Activated T-helper 1 cell treated with anti-CD3 and anti-CD28 coated beads, Interleukin-2, amount 50 U/mL, for 16 hours (primary cell): ENCODE measurements at places on chromosomes 2 and 18.
A peak's percentile ranks its signal among the peaks of the same experiment; 100 is the strongest.

- no peak for DNase-seq
Observed at GRCh38 chr2:196286821-196287220, 115.4 kb upstream of the STK17B start.

DNA sequence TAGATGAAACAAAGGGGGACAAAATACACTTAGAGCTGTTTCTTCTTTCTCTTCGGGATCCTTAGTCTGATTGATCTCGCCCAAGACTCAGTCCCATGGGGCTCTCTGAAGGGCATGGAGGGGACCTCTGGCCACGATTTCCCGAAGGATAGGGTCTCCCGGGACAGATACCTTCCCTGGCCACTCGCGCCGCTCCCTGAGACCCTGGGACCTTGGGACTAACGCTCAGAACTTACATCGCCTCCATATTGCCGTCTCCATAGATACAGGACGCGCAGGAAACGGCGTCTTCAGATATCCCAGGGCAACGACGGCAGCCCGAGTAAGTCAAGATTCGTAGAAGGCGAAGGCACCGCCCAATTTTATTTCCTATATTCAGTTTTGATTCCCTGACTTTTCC, at the start of gene CFAP65:
CFAP65 (minus strand) TSS at position 265 of the 400 bp plus-strand sequence. CDS start 2,468 bp downstream, outside the sequence.
- no peak for DNase-seq

DNA sequence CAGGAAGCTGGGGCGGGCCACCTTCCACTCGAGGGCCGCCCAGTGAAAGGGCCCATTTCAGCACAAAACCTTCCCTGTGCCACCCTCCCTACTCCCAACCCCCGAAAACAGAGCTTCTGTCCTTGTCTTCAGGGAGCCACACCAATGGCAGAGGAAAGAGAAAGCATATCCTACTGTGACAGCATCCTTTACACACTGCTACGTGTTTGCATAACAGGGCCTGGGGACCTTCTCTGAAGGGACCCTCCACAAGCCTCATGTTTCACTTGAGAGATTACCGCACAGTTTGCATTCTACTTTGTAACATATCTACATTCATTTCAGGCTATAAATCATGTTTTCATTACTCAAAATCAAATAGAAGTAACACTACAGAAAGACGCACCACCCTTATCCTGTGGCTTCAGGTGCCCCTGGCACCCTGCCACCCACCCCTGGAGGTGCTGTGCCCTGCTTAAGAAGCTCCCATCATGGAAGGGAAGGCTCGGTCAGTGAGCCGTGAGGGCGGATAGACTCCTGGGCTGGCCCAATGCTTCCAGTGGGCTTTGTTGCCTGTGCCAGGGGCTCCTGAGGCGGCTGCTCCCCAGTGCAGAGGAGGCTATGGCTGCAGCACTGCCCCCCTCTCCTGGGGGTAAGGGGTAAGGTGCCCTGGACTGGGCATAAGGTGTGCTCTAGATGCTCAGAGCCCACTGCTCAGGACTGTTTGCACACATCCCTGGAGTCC, 52.0 kb downstream of the EIPR1 start:
- DNase-seq = no peak

DNA sequence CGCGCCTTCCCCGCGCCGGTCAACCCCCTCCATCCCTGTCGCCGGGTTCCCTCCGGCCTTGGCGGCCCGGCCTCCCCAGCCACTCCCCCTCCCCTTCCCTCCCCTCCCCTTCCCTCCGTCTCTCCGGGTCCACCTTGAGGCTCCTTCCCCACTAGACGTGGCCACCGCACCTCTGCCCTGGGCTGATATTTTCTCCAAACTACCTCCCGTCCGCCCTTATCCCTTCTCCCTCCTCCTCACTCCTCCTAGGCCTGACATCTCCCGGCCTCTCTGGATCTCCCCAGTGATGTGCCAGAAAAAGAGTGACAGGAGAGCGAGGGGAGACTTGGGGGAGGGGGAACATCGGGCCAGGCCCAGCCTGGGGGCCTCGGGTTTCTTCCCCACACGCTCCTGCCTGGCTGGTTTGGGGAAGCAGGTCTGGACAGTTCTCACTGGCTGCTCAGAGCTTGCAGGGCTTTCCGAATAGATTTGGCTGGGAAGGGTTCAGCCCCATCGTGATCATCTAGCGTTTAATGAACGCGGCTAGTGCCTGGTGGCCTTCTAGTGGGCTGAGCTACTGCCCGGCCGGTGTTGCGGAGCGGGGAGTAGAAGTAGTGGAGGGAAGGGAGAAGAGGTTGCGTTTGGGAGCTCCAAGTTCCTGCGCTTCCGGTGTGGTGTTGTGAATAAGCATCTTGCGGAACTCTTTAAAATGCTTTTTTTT, 641 bp downstream of the MAPRE3 start:
- DNase-seq = no peak

- DNase-seq = no peak
Observed at GRCh38 chr18:67518566-67518965, 2.0 kb upstream of the DSEL start.

- no peak for DNase-seq
Observed at GRCh38 chr2:241863536-241863954, 4.9 kb upstream of the PDCD1 start.

GRCh38 chr2:156300337-156300736, 32.2 kb downstream of the NR4A2 start:
- DNase-seq = no peak

DNA sequence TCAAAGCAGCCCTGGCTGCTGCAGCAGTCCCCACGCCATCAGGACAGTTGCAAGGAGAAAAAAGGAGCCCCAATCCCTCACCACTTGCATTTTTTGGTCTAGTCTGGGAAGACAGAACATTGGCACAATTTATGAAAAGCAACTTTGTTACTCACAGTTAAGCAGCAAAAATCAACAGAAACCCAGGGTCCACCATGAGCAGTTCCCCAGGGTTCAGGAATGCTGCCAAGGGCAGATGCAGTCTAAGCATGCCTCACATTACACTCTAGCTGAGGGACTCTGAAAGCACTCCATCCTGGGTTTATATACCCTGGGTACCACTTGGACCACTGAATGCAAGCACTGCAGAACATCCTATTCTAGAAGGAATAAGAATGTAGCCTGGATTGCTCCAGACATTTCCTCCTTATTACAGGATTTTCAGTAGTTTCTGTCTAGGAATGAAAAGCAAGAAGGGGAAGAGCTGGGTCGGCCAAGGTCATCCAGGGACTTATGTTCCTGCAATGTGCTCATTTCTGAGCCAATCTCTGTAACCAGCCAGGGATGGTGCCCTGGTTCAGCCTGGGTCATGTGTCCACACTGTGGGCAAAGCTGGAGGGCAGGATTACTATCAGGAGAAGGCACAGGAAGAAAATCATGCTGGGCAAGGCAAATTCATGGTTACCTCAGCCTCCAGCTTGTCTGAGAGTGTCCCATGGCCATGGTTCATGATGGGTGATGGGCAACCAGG, 19.5 kb upstream of the TMEM163 start:
- no peak for DNase-seq

GRCh38 chr18:3448838-3449511, 997 bp upstream of the TGIF1 start:
- DNase-seq = peak; percentile 42

GRCh38 chr2:121094101-121094500, 190.9 kb downstream of the TFCP2L1 start:
- DNase-seq = no peak

GRCh38 chr2:141496810-141497209, 634.0 kb downstream of the LRP1B start:
- DNase-seq = no peak

DNA sequence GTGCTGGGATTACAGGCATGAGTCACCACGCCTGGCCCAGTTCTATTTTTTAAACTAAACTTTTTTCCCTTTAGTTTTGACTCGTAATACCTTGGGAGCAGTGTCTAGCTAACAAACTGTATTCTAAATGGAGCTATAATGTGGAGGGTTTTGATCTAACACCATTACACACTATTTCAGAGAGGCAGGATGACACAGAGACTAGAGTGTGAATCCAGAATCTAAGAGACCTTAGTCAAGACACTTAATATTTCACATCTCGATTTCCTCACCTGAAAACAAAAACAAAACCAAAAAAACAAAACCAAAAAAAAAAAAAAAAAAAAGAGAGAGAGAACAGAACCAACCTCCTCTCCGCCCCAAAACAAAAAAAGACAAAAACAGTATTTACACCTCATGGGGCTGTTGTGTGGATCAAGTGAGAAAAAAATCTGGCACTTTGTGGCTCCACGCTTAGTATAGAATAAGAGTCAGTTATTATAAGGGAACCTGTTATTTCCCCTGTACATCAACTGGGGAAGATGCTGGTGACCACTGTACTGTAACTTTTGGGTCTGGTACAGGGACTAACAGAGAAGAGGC, 31.3 kb downstream of the DARS1 start:
- no peak for DNase-seq

DNA sequence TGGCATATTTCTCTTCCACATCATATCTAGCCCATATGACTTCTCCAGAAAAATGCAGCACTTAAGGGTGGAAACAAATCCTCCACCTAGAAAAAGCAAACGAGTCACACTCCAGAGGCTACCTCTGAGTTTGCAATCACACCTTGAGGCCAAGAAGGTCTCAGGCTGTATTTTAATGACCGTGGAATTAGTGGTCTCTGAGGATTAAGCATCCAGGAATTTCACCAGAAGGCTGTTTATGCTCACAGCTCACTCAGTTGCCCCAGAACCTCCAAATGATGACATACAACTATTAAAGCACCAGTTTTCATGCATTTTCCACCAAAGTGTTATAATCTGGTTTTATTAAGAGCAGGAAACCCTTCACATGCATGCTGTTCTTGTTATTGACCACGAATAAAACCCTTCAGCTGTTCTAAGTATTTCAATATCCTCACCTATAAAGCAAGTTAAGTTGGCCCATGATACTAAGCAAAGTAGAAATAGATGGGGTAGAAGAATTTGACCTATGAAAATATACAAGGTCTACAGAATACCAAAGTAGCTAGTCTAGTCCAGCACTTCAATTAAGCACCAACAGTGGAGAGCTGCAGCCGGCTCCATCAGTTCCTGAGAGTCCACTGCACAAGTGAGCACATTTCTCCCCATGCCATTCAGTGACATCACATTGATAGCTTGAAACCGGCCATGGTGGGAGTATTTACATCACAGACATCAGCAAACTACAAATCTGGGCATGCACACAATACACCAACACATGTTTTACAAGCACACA, 39.5 kb upstream of the SLC14A1 start:
- DNase-seq = no peak

GRCh38 chr18:64032312-64032711, 62.4 kb downstream of the SERPINB8 start:
- no peak for DNase-seq

GRCh38 chr2:55961318-55961911, 37.8 kb upstream of the EFEMP1 start:
- no peak for DNase-seq

GRCh38 chr2:3105814-3106569, 271.6 kb downstream of the EIPR1 start:
- no peak for DNase-seq

- DNase-seq = no peak
Observed at GRCh38 chr2:37684809-37685208, 13.4 kb upstream of the CDC42EP3 start.

DNA sequence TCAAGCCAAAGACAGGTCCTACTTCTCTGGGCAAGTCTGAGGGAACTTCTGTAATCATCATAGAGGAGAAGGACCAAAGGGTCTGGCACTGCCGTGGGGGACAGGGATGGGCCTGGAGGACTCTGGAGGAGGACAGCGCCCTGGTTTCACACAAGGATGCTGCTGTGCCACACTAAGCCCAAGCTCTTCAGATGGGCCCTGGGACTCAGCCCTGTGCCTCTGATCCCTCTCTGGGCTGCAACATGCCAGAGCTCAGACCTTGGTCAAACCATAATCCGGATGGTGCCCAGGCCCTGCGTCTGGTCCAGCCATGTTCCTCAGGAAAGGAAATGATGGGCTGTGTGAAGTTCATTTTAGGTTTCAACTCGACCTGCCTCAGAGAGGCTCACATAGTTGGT, 222.0 kb upstream of the COPS8 start:
- DNase-seq = no peak

- no peak for DNase-seq
Observed at GRCh38 chr18:64851726-64852125, 702.8 kb upstream of the LINC00305 start.

DNA sequence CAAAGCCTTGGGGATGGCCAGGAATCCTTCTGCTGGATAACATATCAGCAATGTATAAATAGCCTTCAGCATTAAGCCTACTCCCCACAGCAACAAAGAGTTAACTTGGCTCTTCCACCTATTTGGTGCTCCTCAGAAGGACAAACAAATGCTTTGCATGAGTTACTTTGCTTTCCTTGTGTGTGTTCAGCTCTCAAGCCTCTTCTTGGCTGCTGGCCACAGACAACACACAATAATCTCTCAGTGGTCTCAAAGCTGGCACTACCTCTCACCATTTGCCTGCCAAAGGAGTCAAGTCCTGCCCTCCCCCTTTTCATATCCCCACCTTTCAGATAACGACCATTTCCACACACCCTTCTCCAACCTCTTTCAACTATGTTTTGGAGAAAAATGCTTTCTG, 17.5 kb downstream of the FTCDNL1 start:
- DNase-seq = no peak

DNA sequence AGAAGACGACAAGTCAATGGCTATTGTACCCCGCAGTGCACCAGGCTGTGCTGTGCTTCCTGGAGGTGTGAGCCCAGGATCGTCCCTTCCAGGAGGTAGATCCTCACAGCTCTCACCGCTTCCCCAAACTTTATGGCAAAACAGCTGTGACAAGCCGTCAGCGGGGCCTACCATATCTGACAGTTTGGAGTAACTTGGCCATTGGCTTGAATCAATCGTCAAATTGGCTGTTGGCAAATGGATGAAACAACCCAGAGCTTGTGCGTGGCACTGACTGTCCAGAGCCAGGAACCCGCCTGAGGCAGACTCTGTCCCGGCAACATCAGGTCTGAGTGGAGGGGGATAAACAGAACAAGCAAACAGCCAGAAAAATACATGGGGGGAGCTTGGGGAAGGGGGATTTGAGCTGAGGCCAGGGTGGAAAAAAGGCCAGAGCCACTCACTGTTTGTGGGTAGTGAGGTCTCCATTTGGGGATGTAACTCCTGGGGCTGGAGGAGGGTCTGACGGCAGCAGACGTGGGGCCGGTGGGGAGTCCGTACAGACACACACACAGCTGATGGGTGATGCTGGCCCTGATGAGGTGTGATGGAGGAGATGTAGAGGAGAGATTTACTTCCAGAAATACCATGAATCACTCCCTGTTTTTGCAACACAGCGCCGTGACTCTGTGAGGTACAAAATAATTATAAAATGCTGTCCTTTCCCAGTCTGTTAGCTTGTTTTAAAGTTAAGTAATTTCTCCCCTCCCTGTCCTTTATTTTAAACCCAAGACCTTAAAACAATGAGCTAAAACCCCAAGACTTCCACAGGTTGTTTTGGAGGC, 174.8 kb downstream of the TWIST2 start:
- no peak for DNase-seq

DNA sequence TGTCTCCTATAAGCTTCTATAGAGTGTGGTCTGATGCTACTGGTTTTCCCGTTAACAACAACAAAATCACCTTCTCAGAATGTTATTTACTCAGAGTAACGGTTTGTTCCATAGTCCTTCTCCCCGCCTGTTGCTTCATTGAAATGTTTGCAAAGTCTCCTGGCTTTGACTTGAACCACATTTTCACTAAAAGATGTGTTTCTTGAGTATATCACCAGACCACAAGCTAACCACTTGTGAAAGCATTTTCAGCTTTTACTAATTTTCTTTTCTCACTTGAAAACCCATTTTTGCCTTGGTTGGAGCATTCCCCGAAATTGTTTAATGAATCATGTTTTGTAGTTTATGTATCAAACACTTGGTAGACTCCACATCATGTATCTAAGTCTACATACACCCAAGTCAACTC, 121.2 kb downstream of the DPP4 start:
- DNase-seq = no peak

- no peak for DNase-seq
Observed at GRCh38 chr2:95530734-95531133, 46.2 kb upstream of the TRIM43B start.
